Stimulated activated CD4-positive, alpha-beta T cell treated with anti-CD3 and anti-CD28 coated beads, Interleukin-15, amount 100 ng/mL, for 1 hour (primary cell): ENCODE measurements at places on chromosomes 4 and X.

GRCh38 chrX:104427073-104427472, 138.9 kb upstream of the IL1RAPL2 start:
- DNase-seq, result no peak

GRCh38 chrX:39247536-39247935, 446.3 kb downstream of the MID1IP1 start:
- no peak for DNase-seq

- no peak for DNase-seq
Measured at GRCh38 chr4:56656346-56656643, 24.8 kb downstream of the HOPX start.

GRCh38 chr4:120318196-120318846, 251.7 kb upstream of the MAD2L1 start:
- no peak for DNase-seq

DNA sequence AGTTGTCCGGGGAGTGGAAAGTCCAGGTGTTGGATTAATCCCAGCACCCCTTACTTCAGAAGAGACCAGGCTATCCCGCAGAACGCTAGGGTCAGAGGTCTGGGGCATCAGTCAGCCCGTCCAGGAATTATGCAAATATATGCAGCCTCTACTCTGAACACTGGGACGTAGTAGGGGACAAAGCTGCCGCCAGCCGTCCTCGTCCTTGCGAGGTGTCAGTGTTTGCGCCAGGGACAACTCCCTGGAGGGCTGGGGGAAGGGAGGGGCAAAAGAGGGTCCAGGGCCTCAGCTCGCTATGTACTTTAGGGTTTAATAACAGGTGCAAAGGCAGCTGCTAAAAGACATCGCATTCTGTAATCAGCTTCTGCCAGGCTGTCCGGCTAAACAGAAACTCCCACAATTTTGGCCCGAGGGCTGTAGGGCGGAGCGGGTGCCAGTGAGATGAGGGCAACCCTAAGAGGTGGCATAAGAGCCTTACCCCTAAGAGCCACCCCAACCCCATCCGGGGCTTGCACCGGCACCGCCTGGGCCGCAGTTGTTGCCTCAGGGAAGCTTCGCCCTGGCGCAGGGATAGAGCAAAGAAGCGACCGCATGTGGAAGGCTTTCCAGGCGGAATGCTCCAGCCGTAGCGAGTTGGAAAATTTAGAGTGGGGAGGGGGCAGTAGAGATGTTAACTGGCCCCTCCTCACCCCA, 8.4 kb downstream of the HAND2 start:
- DNase-seq, result no peak

DNA sequence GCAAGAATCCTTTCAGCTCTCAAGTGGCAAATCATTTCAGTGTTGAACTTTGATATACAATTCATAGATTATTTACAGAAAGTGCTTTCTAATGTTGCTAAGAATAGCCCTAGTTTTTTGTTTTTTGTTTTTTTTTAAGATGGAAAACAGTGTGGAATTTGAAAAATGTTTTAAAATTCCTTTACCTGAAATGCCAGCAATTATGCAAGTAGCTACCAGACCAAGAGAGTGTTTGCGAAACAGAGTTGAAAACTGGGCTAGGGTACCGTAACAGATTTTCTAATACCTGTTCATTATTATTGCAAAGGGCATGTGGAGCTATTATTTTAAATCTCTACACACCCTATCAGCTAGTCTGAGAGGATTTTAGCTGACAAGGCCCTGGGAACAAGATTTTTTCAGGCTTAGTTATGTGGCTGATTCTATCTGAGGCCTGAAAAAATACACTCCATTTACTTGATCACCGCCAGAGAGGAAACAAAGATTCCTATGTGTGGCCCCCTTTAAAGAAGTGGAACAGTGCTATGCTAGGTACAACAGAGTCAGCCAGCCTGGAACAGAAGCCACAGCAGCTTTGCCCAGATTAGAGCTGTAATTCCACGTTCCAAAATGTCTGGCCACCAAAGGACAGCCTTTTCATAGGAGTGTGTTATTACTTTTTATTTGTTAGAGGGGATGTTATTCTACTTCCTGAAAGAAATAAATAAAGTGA, 46.9 kb upstream of the SLC39A8 start:
- no peak for DNase-seq

DNA sequence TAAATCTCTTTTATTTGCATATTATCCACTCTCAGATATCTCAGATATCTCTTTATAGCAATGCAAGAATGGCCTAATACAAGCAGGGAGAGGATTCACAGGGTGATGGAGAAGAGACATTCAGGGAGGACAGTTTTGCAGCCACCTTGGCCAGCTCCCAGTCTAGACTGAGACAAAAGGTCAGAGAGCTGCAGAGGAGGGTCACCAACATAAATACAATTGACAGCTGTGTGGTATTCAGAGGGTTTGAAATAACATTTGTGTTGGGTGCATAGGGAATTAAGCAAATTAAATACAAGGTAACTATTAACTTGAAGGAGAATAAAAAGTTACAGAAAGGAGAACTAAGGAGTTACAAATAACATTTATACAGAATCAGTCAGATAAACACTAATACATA, 189.5 kb upstream of the TAPT1 start:
- DNase-seq, result no peak

GRCh38 chr4:12579172-12579571, 905.0 kb downstream of the RAB28 start:
- no peak for DNase-seq

- DNase-seq, result no peak
Measured at GRCh38 chrX:45619290-45619689, 418.6 kb upstream of the DIPK2B start.

DNA sequence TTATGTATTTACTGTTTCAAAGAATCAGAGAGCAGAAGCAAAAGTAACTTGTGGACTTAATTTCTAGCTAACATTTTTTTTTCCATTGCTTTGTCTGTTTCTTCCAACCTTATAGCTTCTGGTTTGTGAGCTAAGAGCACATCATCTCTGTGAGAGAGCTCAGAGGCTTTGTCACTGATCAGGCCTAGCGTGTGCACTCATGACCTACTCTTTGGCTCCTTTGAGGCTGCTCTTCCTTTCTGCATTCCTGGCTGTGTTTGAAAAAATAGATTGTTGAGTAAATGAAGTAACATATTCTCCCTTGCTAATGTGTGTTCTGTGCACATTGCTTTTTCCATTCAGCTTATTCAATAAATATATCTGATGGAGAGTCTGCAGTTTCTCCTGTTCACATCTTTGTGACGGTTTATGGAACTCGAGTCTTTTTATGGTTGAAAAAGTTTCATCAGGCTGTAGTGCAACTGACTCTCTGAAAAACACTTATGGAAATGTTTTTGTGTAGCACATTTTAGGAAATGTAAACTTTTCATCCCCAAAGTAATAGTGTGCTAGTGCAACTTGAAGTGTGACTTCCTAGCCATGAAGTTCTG, 133.0 kb downstream of the RAPGEF2 start:
- no peak for DNase-seq

GRCh38 chr4:148344352-148344751, 97.9 kb downstream of the NR3C2 start:
- no peak for DNase-seq

DNA sequence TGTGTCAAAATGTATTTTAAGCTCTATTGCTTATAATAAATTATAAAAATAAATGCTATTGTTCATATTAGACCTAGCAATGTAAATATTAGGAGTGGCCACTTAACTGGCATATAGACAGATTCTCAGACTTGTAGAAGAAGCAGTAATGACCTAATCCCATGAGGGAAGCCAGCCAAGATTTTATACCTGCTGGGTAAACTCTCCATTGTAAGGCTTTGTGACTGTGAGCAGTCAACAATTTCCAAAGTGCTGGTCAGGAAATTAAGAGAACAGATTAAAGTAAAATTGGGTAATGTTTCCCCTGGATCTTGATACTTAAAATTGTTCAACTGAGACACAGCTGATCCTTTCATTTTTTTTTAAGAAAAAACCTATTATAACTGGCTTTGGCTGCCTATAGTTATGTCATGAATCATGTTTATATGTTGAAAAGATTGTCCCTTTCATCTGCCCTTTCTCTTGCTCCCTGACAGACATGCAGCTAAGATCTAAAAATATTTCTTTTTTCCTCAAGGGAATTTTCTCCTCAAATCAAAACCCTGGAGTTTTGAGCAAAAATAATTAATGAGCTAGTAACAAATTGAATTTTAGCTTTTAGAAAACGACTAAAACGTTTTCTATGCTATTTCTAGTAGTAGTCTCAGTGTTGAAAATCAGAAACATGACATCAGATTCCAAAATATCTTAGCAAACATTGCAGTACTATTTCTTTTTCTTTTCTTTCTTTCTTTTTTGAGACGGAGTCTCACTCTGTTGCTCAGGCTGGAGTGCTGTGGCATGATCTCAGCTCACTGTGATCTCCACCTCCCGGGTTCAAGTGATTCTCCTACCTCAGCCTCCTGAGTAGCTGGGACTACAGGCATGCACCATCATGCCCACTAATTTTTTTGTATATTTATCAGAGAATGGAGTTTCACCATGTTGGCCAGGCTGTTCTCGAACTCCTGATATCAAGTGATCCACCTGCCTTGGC, 77.9 kb downstream of the ADGRL3 start:
- DNase-seq, result no peak

DNA sequence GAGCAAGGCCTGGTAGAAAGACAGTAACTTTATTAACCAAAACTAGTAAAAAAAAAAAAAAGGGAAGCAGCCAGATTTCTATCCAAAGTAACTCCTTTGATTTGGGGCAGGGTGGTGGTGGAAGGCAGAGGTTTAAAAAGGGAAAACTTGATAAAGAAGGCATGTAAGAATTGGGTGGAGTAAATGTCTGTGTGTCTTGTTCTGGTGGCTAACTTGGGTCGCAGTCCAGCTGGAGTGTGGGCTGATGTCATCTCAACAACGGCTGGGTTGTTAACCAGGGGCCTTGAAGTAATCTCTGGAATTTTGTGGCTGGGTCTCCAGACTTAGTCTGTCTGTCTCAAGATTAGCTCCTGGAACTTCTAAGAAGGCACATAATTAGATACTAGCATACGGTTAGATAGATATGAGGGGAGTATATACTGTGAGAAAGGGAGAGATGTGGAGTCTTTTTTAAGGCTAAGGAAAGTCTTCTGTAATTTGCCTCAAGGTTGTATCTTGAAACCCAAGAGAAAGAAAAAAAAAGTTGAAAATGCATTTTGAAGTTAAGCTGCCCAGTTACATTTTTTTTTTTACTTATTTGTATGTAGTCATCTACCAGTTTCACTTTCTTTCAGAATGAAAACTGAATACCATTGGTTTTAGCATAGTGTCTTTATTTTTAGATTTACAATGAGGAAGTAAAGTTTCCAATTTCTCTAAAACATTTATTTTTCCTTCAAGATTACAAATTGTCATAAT, 48.3 kb downstream of the MTHFD2L start:
- DNase-seq, result no peak

DNA sequence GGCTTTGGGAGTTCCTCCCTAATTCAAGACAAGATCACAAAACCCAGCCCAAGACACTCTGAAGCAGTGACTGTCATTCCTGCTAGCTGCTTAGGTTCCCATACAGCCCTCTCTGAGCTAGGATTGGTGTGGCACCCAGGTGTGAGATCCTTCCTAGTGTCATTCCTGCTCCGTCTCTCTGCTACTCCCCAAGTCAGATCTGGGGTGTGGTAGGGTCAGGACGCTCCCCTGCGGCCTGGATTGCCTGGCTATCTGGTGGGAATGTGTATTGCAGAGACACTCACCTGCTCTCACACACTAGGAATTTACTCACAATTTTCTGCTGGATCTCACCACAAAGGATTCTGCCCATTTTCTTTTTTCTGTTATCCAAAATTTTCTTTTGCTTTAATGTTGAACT, 560.8 kb upstream of the ATOH1 start:
- DNase-seq, result no peak

DNA sequence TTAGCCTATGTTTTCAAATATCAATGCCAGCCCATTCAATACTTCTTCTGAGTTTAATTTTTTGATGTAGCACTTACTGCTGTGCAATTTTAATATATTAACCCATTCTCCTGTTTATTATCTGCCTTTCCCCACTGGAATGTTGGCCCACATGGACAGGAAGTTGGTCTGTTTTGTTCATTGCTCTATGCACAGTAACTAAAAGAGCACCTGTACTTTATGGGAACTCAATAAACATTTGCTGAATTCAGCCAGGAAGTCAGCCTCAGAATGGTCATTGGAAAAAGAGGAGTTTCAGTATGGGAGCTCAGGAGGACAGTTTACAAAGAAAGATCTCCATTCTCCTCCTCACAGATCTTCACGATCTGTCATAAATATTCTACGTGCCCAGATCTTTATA, 510.5 kb upstream of the AGA start:
- no peak for DNase-seq

- DNase-seq, result no peak
Measured at GRCh38 chr4:180717451-180718033, 1525.7 kb upstream of the TENM3 start.

DNA sequence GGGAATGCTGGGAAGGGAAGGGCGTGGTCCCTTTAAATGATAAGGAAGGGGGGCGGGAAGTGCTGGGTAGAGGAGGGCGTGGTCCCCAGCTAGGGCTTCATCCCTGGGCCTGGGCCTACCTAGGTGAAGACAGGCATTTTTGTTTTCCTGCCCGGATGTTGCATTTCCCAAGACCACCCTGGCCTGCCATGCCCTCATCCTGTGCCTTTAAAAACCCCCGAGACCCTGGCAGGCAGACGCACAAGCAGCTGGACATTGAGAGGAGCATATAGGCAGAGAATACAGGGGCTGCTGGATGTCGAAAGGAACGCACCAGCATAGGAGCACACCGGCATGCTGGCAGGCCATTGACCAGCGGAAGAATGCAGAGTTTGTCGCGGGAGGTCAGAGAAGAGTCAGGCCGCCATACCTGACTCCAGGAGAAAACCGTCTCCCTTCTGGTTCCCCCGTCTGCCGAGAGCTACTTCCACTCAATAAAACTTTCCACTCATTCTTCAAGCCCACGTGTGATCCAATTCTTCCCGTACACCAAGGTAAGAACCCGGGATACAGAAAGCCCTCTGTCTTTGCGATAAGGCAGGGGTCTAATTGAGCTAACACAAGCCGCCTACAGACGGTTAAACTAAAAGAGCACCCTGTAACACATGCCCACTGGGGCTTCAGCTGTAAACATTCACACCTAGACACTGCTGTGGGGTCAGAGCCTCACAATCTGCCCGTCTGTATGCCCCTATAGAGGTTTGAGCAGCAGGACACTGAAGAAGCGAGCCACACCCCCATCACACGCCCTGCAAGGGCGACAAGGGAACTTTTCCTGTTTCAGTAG, 2.9 kb upstream of the AGA start:
- no peak for DNase-seq

GRCh38 chr4:168695288-168695687, 198.4 kb downstream of the PALLD start:
- no peak for DNase-seq

DNA sequence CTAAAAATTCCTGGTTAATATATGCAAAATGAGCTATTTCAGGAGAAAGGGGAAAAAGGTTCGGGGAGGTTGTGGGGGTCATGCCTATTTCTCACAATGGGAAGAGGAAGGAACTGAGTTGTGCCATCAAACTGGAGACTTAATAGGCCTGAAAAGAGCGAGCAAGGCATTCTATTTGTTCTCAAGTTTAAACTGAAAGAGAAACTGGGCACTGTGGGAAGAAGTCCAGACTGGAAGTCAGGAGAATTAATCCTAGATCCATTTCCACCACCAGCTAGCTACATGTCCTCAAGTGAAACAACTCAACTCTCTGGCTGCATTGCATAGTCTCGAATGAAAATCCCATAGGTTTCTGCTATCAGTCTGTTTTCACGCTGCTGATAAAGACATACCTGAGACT, 50.6 kb downstream of the PPARGC1A start:
- DNase-seq, result no peak

- no peak for DNase-seq
Measured at GRCh38 chr4:78058591-78059523, 1.7 kb downstream of the FRAS1 start.

- no peak for DNase-seq
Measured at GRCh38 chr4:100929758-100930157, 411.9 kb upstream of the EMCN start.

GRCh38 chrX:32495855-32496254, 715.5 kb downstream of the DMD start:
- no peak for DNase-seq
